ENCODE measurements at places on chromosomes 3 and 15.

DNA sequence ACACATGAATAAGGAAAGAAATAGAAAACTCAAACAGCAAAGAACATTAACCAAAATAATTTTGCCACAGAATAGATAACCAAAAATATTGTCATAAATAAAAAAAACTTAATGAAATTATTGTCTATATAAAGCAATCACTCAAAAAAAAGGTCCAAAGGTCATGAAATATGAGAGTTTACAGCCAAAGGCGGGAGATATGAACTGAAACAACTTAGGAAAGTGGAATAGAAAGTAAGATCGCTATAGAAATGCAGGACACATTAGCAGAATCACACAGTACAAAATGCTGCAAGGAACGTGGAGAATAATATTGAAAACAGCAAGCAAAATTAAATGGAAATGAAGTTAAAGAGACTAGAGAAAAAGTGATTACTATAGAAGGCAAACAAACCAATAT lies 375.0 kb upstream of the ARHGEF26 start:
- DNase-seq = no peak

- peak; percentile 96 for DNase-seq
These were observed 936 bp downstream of the SIN3A start for GRCh38 chr15:75450307-75451201.

DNA sequence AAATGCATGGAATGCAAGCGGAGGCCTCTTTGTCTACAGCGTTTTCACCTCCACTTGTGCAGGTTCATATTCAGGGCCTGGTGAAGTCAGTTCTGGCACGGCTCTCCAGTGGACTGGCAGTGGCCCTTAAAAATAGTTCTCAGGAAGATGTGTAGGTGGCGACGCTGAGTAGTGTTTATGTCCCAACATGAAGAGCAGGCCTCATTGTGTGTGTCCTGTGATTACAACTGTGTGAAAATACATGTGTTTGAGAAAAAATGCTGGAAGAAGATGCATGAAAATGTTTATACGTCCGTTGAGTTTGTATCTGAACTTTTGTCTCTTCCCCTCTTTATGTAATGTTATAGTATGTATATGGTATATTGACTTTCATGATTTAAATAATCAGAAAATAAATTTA lies 7.2 kb downstream of the LIPC start:
- peak; percentile 16 for DNase-seq

DNA sequence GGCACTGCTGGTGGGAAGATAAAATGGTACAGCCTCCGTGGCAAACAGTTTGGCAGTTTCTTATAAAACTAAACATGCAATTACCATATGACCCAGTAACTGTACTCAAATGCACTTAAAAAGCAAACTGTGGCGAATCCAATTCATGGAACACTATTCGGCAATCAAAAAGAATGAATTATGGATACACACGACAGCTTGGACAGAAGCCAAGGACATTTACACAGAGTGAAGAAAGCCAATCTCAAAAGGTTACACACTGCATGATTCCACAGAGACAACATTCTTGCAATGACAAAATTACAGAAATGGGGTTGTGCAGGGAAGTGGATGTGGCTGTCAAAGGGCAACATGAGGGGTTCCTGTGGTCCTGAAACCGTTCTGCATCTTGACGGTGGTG lies 122.1 kb upstream of the IQSEC1 start:
- DNase-seq = no peak

DNA sequence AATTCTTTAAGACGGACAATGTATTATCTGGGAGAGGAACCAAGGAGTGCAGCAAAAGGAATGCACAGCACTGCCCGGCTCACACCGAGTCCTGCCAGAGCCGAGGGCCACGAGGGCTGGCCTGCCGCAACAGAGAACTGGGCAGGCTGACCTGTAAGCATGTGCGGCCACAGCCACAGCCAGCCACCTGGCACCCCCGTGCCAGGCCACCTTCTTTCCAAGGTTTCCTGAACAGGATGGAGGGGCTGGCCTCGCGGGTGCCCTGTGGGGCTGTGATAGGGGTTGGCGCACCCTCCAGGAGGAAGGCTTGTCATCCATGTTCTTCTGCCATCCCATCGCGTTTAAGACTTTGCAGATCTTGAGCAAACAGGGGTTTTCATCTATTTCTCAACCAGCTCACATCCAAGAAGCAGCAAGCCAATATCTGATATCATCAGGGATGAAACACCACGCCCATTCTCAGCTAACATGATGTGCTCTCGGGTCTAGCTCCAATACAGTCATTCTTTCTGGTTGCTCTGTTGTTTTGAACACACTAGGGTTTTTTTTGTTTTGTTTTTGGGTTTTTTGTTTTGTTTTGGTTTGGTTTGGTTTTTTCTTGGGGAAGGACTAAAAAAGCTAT lies 10.2 kb downstream of the CA12 start:
- no peak for DNase-seq

DNA sequence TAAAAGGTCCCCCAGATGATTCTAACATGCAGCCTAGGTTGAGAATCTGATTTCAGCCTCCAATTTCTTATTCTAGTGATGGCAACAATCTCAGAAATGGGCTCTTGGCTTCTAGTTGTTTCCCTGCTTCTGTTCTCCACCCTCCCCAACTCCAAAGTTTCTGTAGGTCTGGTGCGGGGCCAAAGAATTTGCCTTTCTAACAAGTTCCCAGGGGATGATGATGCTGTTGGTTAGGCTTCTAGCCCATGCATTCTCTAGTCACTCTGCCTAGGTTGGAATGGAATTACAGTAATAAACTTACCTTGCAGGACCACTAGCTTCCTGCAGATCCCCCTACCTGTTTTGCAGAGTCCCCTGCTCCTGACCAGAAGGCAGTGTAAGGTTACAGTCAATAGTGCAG lies 103.2 kb upstream of the PPP2R3A start:
- DNase-seq = no peak

- no peak for DNase-seq
These were observed 6.0 kb downstream of the CTSH start for GRCh38 chr15:78938658-78939488.

GRCh38 chr15:50358845-50359244 lies 3.8 kb upstream of the GABPB1 start:
- no peak for DNase-seq

GRCh38 chr3:128906804-128907525 lies 27.5 kb downstream of the ACAD9 start:
- no peak for DNase-seq

DNA sequence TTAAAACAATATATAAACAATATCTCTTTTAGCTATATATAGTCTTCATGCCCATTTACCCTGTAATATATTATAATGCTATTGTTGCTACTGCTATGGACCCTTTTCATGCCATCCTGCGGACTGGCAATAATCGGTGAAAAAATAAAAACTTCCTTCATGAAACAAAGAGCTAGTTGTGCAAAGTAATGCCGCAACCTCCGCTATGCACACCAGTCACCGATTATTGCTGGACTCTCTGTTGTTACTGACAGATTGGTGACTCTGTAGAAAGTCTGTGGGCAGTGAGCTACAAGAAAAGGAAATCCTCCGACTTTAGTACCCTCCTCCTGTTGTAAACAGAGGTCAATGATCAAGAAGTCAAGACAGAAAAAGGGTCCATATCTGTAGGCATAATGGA lies 17.9 kb upstream of the ICE2 start:
- no peak for DNase-seq

- no peak for DNase-seq
These were observed 28.8 kb downstream of the DCP1A start for GRCh38 chr3:53318522-53318921.

DNA sequence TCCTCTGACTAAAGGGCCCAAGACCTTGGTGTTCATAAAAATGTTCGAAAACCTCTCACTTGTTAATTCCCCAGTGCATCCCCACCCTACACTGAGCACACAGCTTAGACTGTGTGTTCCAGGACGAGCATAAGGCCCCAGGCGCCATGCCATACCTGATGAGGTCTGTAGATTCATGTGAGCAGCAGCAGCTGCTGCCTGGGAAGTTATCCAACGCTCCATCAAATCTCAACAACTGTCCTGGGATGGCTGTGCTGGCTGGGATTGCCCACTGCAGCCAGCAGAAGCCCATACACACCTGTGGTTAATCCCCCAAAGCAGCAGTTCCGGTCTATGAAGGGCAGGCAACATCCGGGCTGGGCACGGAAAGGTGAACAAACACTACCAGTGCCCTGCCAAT lies 391.2 kb downstream of the IL20RB start:
- no peak for DNase-seq

- DNase-seq = no peak
These were observed 39.6 kb upstream of the PDCD6IP start for GRCh38 chr3:33758864-33759263.

DNA sequence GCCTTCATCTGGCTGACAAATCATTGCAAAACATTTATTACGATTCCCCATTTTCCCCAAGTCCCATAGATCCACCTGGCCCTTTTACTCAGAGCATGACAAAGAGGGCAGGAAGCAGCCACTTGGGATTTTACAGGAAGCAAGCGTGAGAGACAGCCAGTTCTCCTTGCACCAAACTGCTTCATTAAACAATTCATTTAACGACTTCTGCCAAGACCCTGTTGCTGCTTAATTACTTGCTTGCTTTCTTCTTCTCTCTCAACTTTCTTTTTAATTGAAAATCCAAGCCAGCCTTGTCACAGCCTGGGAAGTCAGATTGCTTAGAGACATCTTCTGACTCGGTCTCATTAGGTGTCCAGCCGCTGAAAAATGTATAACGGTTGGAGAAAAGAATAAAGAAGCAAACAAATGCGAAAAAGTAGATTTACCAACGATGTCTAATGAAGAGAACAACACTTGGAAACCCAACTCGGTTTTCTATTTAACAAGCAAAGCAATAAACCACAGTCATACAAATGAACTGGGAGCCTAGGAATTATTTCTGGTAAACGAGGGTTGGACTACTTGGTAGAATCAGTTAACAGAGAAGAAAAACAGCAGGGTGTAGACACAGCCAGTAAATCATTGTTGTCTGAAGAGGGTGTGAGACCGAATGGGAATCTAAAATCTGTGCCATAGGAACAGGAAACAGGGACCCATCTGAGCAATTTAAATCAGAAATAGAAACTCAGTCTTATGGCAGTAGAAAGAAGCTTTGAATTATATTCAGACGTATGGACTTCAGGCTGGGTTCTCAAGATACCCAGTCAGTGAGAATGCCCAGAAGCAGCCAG lies 298.3 kb downstream of the LRRC3B start:
- DNase-seq = no peak

GRCh38 chr3:34237946-34238345 lies 439.5 kb downstream of the PDCD6IP start:
- no peak for DNase-seq

DNA sequence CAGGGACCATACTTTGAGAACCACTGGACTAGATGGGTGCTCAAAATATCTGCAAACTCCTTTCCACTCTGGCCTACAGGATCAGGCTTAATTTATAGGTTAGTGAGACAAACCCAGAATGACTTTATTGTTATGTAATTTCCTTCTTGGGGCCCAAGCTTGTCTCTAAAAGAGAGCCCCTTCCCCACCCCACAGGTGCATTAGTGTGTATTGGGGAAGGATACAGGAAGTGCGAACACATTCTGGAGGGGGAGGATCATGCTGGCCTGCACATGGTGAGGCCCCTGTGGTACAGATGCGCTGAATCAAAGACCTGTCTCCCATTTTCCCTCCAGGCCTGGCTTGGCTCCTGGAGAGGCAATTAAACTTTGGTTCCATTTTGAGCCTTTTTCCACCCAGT lies 273.0 kb upstream of the LRTM1 start:
- no peak for DNase-seq

DNA sequence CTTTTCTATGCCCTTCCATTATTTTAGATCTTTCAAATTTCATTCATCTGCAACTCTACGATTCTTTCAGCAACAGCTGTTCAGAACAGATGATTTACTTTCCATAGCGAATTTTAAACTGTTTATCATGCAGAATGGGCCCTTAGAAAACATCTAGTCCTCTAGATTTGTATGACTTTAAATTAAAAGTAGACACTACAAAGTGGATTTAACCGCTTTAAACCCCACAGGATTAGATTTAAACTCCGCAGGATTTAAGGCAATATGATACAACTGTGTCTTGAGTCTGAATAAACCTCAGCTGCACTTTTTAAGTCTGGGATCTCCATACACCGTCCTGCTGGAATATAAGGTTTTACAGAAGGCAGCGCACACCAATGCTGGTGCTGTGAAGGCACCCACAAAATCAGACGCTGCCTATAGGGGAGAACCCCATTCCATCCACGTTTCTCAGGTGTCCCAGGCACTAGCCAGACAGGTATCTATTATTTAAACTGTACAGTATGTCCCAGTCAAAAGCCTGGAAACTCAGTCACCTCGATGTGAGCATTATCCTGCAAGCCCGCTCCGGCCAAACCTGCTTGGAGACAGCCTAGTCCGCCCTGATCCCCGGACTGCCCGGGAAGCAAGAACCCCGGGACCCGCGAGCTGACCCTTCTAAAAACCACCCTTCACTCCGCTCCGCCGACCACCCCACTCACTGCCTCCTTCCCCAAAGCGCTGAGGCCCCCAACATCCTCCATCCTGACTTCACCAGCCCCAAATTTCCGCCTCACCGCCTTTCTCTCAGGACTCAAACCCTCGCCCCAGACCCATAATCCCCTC lies 768 bp downstream of the ANO10 start:
- DNase-seq = peak; percentile 2

GRCh38 chr3:191770541-191770940 lies 309.6 kb downstream of the PYDC2 start:
- no peak for DNase-seq

DNA sequence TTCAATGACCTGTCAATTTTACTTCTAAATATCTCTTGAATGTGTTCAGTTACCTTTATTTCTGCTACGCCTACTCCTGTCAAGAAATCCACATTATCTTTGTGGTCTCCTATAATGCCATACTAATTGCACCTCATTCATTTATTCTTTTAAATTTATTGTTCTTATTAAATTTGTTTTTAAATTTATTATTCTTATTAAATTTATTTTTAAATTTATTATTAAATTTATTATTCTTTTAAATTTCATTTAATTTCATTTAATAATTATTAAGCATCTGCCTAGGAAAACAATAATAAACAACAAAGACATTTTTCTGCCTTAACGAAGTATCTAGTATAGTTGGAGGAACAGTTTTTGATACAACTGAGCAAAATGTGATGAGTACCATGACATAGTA lies 211.7 kb downstream of the ZPLD1 start:
- DNase-seq = no peak

- DNase-seq = no peak
These were observed 334.2 kb upstream of the IL12A start for GRCh38 chr3:159654183-159655134.

DNA sequence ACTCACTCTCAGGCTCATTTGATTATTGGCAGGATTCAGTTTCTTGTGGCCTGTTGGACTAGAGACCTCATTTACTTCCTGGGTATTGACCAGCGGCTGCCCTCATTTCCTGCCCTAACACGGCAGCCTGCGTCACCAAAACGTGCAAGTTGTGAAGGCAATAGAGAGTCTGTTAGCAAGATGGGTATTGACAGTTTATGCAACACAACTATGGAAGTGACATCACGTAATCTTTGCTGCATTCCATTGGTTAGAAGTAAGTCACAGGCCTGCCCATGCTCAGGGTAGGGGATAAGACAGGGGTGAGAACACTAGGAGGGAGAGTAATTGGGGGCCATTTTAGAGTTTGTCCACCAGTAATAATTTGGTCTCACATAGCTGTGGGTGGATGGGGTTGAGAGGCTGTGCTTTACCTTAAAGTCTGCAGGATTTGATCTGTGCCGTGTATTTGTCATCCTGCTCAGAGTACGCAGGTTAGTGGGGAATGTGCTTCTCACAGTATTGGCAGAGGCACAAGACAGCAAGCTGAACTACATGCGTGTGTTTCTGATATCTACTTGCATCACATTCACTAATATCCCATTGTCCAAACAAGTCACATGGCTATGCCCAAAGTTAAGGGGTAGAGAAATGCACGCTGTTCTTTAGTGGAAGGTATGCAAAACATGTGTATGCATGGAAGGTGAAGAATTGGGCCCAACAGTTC lies 83.3 kb downstream of the EDEM1 start:
- DNase-seq = no peak
